ENCODE measurements at places on chromosomes 2 and 18.

- no peak for DNase-seq
Measured at GRCh38 chr2:64179582-64180321, 35.5 kb upstream of the PELI1 start.

GRCh38 chr2:177430411-177430810, 37.8 kb downstream of the AGPS start:
- DNase-seq = no peak

DNA sequence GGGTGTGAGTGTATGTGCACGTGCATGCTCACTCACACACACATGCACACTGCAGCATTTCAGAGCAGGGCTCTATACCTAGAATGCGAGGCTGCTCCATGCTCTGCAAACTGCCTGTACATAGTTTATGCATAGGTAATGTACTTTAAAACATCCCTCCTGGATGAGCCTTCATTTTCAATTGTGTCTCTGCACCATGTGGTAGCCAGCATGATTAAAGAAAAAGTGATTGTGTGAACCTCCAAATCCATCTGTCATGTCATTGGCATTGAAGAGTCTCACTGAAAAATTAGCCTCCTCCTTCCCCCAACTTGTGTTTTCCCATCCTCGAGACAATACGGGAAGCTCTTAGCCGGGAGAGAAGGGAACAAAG, 120.9 kb upstream of the SPATS2L start:
- DNase-seq = no peak

DNA sequence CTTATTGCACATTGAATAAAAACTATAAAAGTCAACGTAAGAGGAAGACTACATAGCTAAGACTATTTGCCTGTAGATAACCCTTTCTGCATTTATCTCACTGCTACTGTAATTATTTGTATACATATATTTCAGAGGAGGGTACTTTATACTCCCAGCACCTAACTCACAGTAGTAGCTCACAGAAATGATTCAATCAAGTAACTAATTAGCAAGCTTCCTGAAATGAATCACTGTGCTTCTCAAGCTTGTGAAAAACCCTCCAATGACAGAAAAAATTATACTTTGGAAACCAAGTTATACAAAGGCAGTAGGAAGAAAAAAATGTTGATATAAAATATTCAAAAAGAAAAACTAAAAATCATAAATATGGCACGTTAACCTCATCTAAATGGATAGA, 124.9 kb downstream of the NBAS start:
- DNase-seq = no peak

GRCh38 chr18:26561769-26562168, 13.4 kb upstream of the KCTD1 start:
- DNase-seq = no peak

GRCh38 chr2:127451981-127452380, 33.8 kb downstream of the PROC start:
- no peak for DNase-seq

DNA sequence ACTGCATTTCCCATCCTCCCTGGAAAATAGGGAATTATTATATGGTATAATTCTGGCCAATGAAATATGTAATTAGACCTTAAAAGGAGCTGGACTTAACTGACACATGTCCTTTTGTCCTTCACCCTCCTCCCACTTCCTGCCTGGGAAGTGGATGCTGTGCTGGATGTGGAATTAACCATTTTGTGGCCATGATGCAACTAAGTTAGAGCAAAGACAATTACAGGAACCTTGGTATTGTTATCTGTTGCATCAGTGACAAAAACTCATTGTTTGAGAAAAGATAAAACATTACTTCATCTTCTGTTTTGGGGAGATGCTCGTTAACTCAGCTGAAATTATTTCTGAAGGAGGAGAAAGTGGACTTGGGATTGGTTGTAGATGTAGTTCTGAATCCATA, 227.7 kb upstream of the BOD1L2 start:
- no peak for DNase-seq

DNA sequence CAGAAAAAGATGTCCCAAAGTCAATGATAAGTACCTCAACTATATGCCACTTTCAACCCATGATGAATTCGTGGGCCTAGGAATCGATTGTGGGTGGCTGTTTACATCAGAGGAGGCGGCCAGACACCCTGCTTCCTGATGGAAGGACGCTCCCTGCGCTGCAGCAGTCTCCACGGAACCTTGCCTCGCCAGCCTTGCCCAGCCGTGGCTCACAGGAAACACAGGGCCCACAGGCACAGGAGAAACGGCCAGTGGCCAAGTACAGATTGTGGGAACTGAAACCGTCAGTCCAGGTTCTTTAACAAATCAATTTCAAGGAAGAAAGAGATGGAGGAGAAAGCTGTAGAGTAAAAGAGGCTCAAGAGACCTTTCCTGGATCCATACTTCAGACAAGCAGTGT, 101.5 kb upstream of the NFATC1 start:
- DNase-seq = no peak

GRCh38 chr2:21657445-21657844, 533.7 kb downstream of the TDRD15 start:
- no peak for DNase-seq

DNA sequence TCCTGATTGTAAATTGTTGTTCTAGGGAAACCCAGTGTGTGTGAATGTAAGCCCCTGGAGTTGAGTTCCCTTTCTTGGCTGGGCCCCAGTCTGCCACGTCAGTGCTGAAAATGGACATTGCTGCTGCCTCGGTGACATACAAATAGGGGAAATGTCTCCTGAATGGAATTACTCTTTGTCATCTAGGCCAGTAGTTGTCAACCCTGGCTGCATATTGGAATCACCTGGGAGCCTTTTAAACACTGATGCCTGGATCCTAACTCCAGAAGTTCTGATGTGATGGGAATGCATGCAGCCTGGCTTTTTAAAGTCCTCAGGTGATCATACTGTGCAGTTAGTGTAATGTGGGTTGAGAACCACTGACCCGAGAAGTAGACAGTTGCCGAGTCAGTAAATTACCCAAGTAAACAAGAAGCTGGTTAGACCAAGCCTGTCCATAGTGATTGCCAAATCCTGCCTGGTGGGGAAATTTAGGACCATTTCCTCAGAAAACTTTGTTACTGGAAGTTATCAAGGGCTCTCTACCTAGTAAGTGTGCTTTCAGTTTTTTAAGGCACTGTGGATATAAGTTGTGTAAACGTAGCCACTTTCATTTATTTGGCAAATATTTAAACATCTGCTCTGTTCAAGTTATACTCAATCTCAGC, 27.6 kb upstream of the IL1R1 start:
- DNase-seq = no peak

DNA sequence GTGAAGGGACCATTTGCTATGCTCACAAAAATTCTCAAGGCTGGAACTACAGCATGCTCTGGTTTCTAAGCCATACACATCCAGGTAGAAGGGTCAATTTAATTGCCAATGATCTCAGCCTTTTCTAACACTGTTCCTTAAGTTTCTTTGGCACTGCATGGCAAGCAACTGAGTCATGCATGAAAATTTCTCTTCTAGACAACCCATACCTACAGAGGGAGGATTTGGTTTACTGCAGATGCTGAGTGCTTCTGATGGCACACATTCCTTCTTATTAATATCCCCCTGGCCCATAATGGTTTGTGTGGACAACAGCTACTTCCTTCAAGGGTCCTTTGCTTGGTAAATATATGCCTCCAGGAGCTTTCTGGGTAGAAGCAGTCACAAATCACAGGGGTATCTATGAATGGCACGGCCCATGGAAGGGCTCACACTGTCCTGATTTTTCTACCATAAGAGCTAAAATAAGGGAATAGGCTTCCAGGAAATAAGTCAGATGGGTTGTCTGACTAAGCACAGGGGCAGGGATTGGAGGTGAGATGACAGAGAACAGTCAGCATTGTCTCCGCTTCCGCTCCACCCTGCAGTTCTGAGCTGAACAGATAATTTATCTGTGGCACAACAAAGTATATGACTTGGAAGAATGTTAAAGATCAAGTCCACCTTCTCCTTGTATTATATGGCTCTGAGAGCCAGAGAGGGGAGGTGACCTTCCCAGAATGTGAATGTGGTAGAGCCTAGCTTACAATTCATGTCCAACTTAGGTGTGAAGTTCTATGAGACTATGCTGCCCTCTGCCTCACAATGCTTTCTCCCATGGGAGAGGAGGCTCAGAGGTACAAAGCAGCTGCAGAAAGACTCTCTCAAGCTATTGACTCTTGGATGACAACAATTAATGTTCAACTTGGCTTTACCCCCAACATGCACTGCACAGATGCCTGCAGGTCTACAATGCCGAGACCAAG, 199.2 kb upstream of the TNP1 start:
- DNase-seq = no peak

DNA sequence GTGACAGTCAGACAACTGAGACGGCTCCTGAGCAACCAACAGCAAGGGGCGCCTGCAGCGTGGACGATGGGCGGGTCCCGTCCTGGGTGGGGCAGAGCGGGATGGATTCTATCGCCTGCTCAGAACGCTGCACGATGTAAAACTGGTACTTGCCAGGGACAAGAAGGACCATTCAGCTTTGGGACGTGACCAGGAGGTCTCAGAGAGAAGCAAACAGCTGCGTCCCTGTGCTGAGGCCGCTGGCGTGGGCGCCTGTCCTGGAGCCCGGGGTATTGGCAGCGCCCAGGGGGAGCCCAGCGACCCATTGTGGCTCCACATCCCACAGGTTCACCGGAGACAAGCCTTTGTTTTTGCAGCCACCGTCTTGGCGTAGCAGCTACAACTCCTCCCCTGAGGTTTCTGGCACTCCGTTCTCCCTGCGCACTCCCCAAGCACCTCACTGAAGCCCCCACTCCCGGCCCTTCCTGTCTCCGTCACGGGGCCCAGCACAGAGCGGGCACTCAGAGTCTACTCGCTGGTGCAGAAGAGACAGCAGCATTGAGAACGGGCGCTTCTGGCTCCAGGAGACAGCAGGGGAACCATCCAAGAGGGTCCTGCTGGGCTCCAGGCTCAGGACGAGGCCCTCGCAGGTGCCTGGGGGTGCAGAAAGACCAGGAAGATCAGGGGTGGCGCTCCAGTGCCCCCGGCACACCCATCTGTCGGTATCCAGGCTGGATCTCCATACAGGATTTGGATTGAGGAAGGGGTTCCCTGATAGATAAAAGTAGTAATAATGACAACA, 22.1 kb upstream of the KCNG2 start:
- no peak for DNase-seq

GRCh38 chr18:63836456-63836855, 51.0 kb upstream of the SERPINB2 start:
- DNase-seq = no peak

GRCh38 chr2:127986548-127987079, 41.2 kb downstream of the SAP130 start:
- DNase-seq = no peak

DNA sequence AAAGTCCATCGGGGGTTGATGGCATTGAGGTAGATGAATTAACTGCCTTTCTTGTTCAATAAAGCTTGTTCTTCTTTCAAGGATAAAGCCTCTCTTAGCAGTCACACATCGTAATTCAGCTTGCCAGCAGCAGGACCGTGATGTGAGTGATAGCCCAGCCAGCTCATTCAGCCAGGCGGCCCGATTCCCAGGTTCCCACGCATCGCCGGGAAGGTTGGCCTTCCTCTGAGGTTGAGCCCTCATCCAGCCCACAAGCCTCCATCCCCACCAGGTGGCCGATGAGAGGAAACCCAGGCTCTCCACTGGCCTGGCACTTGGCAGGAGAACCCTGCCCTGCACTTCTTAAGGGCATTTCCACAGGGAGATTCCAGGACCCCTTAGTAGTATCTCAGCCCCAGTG, 4.7 kb downstream of the AGAP1 start:
- no peak for DNase-seq

GRCh38 chr2:119736021-119736420, 23.7 kb upstream of the PTPN4 start:
- DNase-seq = no peak

- DNase-seq = no peak
Measured at GRCh38 chr2:23077596-23077995, 307.4 kb upstream of the KLHL29 start.

GRCh38 chr18:42064109-42064508, 109.1 kb downstream of the PIK3C3 start:
- no peak for DNase-seq

DNA sequence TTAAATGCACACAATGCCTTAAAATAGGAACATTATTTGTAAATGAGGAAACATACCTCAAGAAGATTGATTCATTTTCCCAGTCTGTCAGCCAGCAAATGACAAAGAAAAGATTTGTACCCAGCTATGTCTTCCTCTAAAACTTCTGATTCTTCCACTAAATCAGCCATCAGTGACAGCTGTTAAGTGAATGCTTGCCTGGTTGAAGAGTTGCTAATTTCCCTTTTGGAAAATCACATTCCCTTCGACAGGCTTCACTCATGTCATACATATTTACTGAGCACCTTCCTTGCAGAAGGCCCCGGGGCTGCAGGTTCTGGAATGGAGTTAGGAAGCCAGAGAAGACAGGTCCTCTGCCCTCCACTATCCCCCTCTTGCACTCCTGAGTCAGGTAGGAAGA, 112.0 kb upstream of the SLC66A3 start:
- DNase-seq = no peak

- no peak for DNase-seq
Measured at GRCh38 chr2:3604991-3605961, 10.4 kb downstream of the COLEC11 start.

DNA sequence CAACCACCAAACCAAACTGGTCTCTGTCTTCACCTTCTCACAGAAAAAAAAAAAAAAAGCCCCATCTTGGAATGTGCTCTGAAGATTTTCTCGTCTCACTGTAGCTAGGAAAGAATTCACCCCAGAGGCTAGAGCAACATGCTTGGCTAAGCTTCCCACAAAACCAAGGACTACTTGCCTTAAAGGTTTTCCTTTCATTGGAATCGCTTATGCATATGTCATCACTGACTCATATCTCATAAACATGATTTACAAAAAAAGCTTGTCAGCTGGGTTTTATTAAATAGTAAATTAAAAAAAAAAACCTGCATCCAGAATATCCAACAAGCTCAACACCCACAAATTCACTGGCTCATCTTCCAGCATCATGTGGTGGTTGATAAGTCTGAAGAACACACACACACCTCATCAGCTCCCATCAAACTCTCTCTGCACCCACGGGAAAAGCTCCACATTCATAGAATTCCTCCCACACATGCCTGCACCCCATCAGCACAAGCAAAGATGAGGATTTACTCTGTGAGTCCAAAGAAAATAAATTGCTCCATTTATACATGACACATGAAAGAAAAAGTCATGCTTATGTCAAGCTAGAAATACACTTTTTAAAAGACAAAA, 182.0 kb upstream of the TRIB2 start:
- no peak for DNase-seq

GRCh38 chr2:168660870-168661862, 141.3 kb upstream of the NOSTRIN start:
- DNase-seq = no peak

GRCh38 chr18:75521816-75522215, 94.3 kb upstream of the SMIM21 start:
- no peak for DNase-seq

DNA sequence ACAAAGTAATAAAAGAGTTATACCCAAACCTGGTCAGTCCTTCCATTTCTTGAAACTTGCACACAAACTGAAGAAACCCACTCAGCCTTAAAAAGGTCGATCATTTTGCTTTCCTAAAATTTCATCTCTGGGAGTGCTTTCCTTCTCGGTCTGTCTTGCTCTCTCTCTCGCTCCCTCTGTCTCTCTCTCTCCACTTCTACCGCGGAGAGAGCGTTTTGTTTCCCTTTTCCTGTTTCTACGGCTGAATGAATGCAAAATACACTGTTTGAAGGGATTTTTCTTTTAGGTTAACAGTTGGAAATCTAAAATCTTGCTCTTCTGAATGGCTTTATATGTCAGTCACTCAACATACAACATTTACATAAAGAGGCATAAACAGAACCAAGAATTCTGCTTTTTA, 424.2 kb downstream of the TGIF1 start:
- DNase-seq = no peak

Data from activated gamma-delta T cell treated with anti-CD3 and anti-CD28 coated beads, Interleukin-2, amount 50 U/mL, for 16 hours (primary cell).